GM23248 (cell line): ENCODE measurements at places on chromosomes 16 and 17. TPM values are rescaled to one million over a fixed set of nuclear protein-coding genes. Genes with fewer than 3 reads are reported as not detected.
A peak's percentile ranks its signal among the peaks of the same experiment; 100 is the strongest.

- no peaks in the 10 kb centered on the region for H3K36me3 ChIP-seq
- H3K27me3 ChIP-seq = no peaks in the 10 kb centered on the region
- H3K4me1 ChIP-seq = no peaks in the 10 kb centered on the region
- no peak overlapping the region for H3K4me3 ChIP-seq
- no peak for DNase-seq
- H3K27ac ChIP-seq = no peak overlapping the region
Measured at GRCh38 chr17:33972763-33973162, 282.3 kb upstream of the CCL2 start.

DNA sequence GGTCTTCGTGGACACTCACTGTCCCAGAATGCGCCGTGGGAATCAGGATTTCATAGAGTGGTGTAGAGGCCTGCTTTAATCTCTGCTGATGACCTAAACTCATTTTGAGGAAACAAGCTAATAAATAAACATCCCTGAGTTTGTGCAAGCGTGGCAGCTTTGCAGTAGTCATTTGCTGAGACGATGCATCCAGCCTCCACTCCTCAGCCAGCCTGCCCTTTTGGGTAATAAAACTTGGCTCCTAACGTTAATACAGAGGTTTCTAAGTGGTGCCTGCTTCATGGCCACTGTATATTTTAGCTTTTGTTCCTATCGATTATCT is 1.3 kb downstream of the DGKE start:
- DNase-seq = no peak
- peak overlapping the region; percentile 93; the same call in 1 of the 2 replicates for H3K4me3 ChIP-seq
- H3K4me1 ChIP-seq = peaks cover 8% of the 10 kb centered on the region
- H3K36me3 ChIP-seq = 0 out of 2 replicates have a peak, but pooled peaks cover 4% of the 10 kb centered on the region
- H3K27me3 ChIP-seq = no peaks in the 10 kb centered on the region

- no peak overlapping the region for H3K27ac ChIP-seq
- no peaks in the 10 kb centered on the region for H3K36me3 ChIP-seq
- no peak for DNase-seq
- H3K27me3 ChIP-seq = no peaks in the 10 kb centered on the region
- no peak overlapping the region for H3K4me3 ChIP-seq
Measured at GRCh38 chr17:3766779-3767178, 34.2 kb downstream of the ITGAE start.

DNA sequence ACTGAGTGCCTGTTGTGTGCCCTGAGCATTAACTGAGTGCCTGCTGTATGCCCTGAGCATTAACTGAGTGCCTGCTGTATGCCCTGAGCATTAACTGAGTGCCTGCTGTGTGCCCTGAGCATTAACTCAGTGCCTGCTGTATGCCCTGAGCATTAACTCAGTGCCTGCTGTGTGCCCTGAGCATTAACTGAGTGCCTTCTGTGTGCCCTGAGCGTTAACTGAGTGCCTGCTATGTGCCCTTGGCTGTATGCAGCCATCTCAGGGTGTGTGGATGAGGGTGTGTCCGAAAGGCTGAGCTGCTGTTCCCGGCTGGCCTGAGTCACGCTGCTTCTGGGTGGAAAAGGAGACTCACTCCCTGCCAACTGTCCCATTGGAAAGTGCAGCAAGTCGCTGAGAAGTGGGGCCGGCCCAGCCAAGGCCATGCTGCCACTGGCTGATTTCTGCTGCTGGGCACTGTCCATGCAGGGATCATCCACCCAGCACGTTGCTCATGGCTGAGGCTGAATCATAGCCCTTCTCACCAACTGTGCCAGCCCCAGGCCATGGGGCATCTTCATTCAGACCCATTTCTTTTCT is 113.8 kb downstream of the OR1D5 start:
- DNase-seq = peak; percentile 94
- H3K27ac ChIP-seq = no peak overlapping the region
- no peaks in the 10 kb centered on the region for H3K27me3 ChIP-seq
- 0 out of 2 replicates have a peak, but pooled peaks cover 3% of the 10 kb centered on the region for H3K4me1 ChIP-seq

DNA sequence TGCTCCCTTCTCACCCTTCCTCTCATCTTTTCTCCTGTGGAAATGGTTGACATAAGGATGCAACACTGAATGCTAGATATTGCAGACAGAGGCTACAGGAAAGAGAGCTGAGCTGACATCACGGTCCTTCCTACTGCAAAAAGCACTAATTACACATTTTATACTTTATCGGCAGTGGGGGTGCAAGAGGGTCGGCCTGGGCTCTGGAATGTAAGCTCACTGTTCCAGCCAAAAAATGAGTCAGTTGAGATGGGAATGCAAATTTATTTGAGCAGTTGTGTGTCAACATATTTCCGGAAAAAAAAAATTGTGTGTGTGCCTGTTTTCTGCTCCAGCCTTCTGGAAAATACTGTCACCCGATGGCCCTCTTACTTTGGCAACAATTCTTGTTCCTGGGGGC is 14.1 kb upstream of the MRTFB start:
- DNase-seq = peak; percentile 5
- H3K4me1 ChIP-seq = no peaks in the 10 kb centered on the region
- H3K36me3 ChIP-seq = no peaks in the 10 kb centered on the region
- H3K27me3 ChIP-seq = 0 out of 2 replicates have a peak, but pooled peaks cover 3% of the 10 kb centered on the region
- no peak overlapping the region for H3K27ac ChIP-seq
- H3K4me3 ChIP-seq = no peak overlapping the region

- H3K4me1 ChIP-seq = no peaks in the 10 kb centered on the region
- H3K4me3 ChIP-seq = no peak overlapping the region
- no peak for DNase-seq
- H3K27me3 ChIP-seq = no peaks in the 10 kb centered on the region
- no peaks in the 10 kb centered on the region for H3K36me3 ChIP-seq
Measured at GRCh38 chr16:88347656-88348376, 34.9 kb upstream of the ZNF469 start.

- no peak overlapping the region for H3K4me3 ChIP-seq
- peaks cover 47% of the 10 kb centered on the region; the same call in 1 of the 2 replicates for H3K36me3 ChIP-seq
- no peaks in the 10 kb centered on the region for H3K4me1 ChIP-seq
- DNase-seq = no peak
Measured at GRCh38 chr17:1474402-1475189, 17.9 kb downstream of the MYO1C start.

- H3K4me1 ChIP-seq = peaks cover 19% of the 10 kb centered on the region
- no peak overlapping the region for H3K4me3 ChIP-seq
- no peaks in the 10 kb centered on the region for H3K36me3 ChIP-seq
- DNase-seq = no peak
Measured at GRCh38 chr17:67442787-67443624, 65.9 kb downstream of the PITPNC1 start.

- no peaks in the 10 kb centered on the region for H3K27me3 ChIP-seq
- no peak for DNase-seq
- H3K4me1 ChIP-seq = no peaks in the 10 kb centered on the region
- H3K27ac ChIP-seq = no peak overlapping the region
- no peaks in the 10 kb centered on the region for H3K36me3 ChIP-seq
- H3K4me3 ChIP-seq = no peak overlapping the region
Measured at GRCh38 chr16:62889097-62889496, 852.9 kb upstream of the CDH8 start.

DNA sequence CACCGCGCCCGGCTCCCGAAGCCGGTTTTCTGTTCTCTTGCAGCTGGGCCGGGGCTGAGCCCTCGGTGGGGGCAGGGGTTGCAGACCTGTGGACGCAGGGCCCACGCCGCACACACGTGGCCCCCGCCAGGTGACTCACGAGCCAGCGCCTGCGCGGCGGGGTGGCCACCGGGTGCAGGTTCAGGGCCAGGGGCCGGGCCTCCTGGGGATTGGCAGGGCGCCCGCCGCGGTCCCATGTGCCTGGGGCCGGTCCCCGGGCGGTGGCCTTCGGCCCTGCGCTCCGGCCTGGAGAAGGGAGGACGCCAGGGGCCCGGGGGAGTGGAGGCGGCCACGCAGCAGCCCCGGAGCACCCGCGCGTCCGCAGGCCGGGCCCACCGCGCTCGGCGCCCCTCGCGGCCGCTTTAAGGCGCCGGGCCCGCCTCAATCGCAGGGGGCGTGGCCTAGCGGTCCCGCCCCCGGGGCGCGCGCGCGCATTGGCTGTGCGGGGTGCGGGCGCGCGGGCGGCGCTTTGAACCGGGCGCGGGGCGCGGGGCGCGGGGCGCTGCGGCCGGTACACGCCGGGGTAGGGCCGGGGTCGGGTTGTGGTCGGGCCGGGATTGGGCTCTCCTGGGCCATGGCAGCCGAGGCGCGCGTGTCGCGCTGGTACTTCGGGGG is at the start of gene SLC25A10:
TSS of gene SLC25A10 (plus strand) at position 471 of the 654 bp plus-strand sequence. CDS start at position 614, 143 bp downstream.
- peak within 1 kb of the TSS; percentile 76 for H3K4me3 ChIP-seq
- no peaks in the 10 kb centered on the region for H3K36me3 ChIP-seq
- H3K27ac ChIP-seq = peak within 1 kb of the TSS; percentile 45
- DNase-seq = peak; percentile 90

- DNase-seq = no peak
- no peak overlapping the region for H3K4me3 ChIP-seq
- H3K36me3 ChIP-seq = peaks cover 10% of the 10 kb centered on the region; the same call in 1 of the 2 replicates
- no peak overlapping the region for H3K27ac ChIP-seq
- H3K27me3 ChIP-seq = no peaks in the 10 kb centered on the region
Measured at GRCh38 chr16:84737192-84738011, 37.6 kb downstream of the USP10 start.

- no peak overlapping the region for H3K27ac ChIP-seq
- no peak for DNase-seq
- no peaks in the 10 kb centered on the region for H3K36me3 ChIP-seq
- no peak overlapping the region for H3K4me3 ChIP-seq
- H3K4me1 ChIP-seq = no peaks in the 10 kb centered on the region
Measured at GRCh38 chr17:81231121-81231645, 7.7 kb downstream of the TEPSIN start.

DNA sequence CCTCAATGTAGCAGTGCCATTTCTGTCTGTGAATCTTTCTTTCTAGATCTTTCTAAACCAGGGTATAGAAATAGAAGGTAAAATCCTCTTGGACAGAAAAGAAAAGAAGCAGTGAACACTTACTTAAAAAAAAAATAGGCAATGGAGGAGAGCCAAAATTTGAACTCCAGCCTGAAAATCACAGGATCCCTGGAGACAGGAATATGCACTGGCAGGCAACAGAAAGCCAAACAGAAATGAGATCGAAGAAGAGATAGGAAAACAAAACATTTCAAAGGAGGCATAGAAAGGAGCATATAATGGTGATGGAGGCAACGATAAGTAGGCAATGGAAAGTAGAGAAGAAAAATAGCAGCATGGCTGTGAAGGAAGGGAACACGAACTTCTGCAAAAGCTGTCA is 253.7 kb upstream of the HSBP1 start:
- no peaks in the 10 kb centered on the region for H3K27me3 ChIP-seq
- H3K4me1 ChIP-seq = peaks cover 9% of the 10 kb centered on the region; the same call in 1 of the 2 replicates
- no peak overlapping the region for H3K4me3 ChIP-seq
- no peaks in the 10 kb centered on the region for H3K36me3 ChIP-seq
- DNase-seq = no peak

DNA sequence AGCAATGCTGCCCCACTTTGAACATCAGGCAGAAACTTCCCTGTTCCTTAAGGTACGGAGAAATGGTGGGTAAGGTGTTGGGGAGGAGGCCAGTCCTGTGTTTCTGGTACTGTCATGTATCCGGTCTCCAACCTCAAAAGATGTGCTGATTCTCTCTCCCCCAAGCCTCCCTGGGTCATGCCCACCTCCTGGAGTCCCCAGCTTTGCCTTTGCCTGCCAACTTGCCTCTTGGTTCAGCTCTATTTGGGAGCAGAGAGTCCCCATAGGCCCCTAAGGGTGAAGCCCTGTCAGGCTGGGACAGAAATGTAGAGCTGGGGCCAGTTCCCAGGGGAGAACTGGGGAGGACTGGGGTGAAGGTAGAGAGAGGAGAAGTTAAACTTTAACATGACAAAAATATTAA is 1.6 kb upstream of the TBX21 start:
- no peak overlapping the region for H3K27ac ChIP-seq
- H3K4me1 ChIP-seq = no peaks in the 10 kb centered on the region
- no peak for DNase-seq
- peaks cover 65% of the 10 kb centered on the region for H3K27me3 ChIP-seq
- H3K36me3 ChIP-seq = no peaks in the 10 kb centered on the region

GRCh38 chr17:72097144-72097543 is 23.7 kb upstream of the SOX9 start:
- no peak overlapping the region for H3K4me3 ChIP-seq
- no peaks in the 10 kb centered on the region for H3K36me3 ChIP-seq
- H3K27ac ChIP-seq = no peak overlapping the region
- peaks cover 10% of the 10 kb centered on the region; the same call in 1 of the 2 replicates for H3K4me1 ChIP-seq
- peaks cover 7% of the 10 kb centered on the region; the same call in 1 of the 2 replicates for H3K27me3 ChIP-seq

- H3K4me1 ChIP-seq = no peaks in the 10 kb centered on the region
- no peak for DNase-seq
- peaks cover 8% of the 10 kb centered on the region; the same call in 1 of the 2 replicates for H3K27me3 ChIP-seq
- no peak overlapping the region for H3K4me3 ChIP-seq
- H3K27ac ChIP-seq = no peak overlapping the region
- no peaks in the 10 kb centered on the region for H3K36me3 ChIP-seq
Measured at GRCh38 chr17:7070712-7071111, 9.3 kb downstream of the CLEC10A start.

DNA sequence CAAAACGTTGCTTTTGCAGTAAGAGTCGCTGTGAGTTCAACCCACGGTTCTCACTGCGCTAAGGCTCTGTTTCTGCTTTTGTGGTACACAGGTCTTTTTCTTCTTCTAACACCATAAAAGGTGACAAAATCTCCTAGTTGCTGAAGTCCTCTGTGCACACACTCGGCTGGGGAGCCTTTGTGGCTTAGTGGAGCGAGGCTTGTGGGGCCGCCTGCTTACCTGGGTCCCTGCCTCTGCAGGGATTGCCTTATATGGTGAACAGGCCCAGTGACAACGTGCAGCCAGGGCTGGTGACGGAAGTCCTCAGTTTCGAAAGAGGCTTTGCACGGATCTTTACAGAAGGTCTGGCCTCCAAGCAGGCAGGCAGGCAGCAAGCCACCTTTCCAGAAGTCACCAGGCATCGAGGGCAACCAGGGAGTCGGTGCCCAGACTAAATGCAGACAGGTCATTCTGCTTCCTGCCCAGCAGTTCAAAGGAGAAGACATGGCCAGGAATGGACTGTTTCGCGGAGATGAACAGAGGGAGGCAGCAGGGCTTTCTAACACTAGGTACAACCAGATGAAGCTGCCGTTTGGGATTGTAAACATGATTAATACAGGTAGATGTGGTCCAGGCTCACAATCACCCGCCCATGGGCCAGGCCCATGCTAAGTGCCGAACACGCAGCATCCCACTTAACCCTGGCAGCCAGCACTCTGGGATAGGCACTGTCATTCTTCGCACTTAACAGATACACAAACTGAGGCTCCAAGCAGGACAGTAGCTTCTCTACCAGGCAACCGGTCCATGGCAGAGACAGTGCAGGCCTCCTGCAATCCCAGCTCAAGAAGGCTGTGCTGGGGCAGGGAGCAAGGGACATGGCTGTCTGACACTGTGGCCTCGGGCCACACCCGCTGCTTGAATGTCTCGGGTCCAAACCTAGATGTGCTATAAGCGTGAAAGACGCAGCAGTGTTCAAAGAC is 10.7 kb upstream of the MEAK7 start:
- H3K27ac ChIP-seq = no peak overlapping the region
- no peak for DNase-seq
- no peaks in the 10 kb centered on the region for H3K27me3 ChIP-seq
- H3K4me1 ChIP-seq = peaks cover 16% of the 10 kb centered on the region

GRCh38 chr17:77379832-77380231 is 239.1 kb downstream of the SEC14L1 start:
- DNase-seq = no peak
- H3K27me3 ChIP-seq = no peaks in the 10 kb centered on the region
- H3K4me1 ChIP-seq = peaks cover 38% of the 10 kb centered on the region
- H3K27ac ChIP-seq = 0 out of 2 replicates have a peak overlapping the region, but pooled peaks have one; percentile 1
- H3K4me3 ChIP-seq = no peak overlapping the region
- H3K36me3 ChIP-seq = no peaks in the 10 kb centered on the region

The CDK5RAP3 gene
- total RNA-seq = 61.7 and 80.8 TPM in 2 replicates

The ITGAX gene
- not detected in 2 replicates for total RNA-seq

The UNC119 gene
- total RNA-seq = 30.9 and 50.9 TPM in 2 replicates

The SLFN14 gene
- not detected in 2 replicates for total RNA-seq

The SPNS2 gene
- total RNA-seq = not detected in 2 replicates

The AANAT gene
- not detected in 2 replicates for total RNA-seq

The IL32 gene
- 0.76 TPM in 1 of 2 replicates, not detected in the other for total RNA-seq

The PPL gene
- total RNA-seq = 1.2 and 1.9 TPM in 2 replicates

The KRTAP17-1 gene
- total RNA-seq = not detected in 2 replicates

The SDR42E1 gene
- total RNA-seq = not detected in 2 replicates

The SLC2A4 gene
- not detected in 2 replicates for total RNA-seq
